Mesothelial cell of epicardium (in vitro differentiated cells): ENCODE measurements at places on chromosomes 6 and 20.

GRCh38 chr6:84260926-84261325 is 33.5 kb upstream of the CEP162 start:
- H3K4me3 ChIP-seq: no peak overlapping the region
- no peaks in the 10 kb centered on the region for H3K27me3 ChIP-seq
- DNase-seq: no peak
- no peak overlapping the region for H3K27ac ChIP-seq
- peaks cover 17% of the 10 kb centered on the region for H3K4me1 ChIP-seq

DNA sequence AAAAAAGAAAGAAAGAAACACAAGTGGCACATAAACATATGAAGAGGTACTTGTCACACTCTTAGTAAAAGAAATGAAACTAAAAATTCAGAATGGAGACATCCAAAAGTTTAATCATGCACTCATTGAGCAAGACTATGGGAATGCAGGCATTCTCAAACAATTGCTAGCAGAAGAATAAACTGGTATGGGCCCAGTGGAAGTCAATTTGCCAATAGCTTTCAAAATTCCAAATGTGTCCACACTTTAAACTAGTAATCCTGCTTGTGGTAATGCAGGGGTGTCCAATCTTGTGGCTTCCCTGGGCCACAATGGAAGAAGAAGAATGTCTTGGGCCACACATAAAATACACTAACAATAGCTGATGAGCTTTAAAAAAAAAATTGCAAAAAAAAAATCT is 97.4 kb downstream of the EPB41L2 start:
- no peak for DNase-seq
- H3K27me3 ChIP-seq: no peaks in the 10 kb centered on the region
- no peak overlapping the region for H3K4me3 ChIP-seq
- H3K4me1 ChIP-seq: peaks cover 23% of the 10 kb centered on the region
- H3K36me3 ChIP-seq: no peaks in the 10 kb centered on the region

GRCh38 chr6:147774856-147775255 is 266.4 kb downstream of the SAMD5 start:
- DNase-seq: no peak
- H3K4me1 ChIP-seq: peaks cover 9% of the 10 kb centered on the region
- no peak overlapping the region for H3K27ac ChIP-seq
- H3K4me3 ChIP-seq: no peak overlapping the region
- H3K27me3 ChIP-seq: no peaks in the 10 kb centered on the region

DNA sequence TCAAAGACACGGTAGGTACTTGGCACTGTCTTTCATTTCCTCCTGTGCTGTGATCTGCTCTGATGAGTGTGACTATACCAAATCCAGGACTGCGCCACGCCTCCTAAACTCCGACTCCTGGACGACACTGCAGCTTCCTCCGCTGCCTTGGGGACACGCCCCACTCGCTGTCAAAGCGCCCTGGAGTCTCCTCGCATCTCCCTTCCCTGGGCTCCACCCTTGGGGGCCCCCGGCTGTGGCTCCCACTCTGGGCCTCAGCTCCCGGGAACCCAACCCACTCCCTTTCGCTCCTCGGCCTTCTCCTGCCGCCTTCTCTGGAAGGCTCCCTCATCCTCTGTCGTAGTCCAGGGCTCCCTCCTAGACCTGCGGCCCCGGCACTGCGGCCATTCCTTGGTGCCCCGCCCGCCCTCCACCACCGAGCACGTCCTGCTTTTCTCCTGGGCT is 61.2 kb downstream of the RSPH3 start:
- H3K36me3 ChIP-seq: peaks cover 12% of the 10 kb centered on the region
- H3K27me3 ChIP-seq: no peaks in the 10 kb centered on the region
- H3K27ac ChIP-seq: peak overlapping the region; percentile 12
- H3K4me1 ChIP-seq: peaks cover 7% of the 10 kb centered on the region

DNA sequence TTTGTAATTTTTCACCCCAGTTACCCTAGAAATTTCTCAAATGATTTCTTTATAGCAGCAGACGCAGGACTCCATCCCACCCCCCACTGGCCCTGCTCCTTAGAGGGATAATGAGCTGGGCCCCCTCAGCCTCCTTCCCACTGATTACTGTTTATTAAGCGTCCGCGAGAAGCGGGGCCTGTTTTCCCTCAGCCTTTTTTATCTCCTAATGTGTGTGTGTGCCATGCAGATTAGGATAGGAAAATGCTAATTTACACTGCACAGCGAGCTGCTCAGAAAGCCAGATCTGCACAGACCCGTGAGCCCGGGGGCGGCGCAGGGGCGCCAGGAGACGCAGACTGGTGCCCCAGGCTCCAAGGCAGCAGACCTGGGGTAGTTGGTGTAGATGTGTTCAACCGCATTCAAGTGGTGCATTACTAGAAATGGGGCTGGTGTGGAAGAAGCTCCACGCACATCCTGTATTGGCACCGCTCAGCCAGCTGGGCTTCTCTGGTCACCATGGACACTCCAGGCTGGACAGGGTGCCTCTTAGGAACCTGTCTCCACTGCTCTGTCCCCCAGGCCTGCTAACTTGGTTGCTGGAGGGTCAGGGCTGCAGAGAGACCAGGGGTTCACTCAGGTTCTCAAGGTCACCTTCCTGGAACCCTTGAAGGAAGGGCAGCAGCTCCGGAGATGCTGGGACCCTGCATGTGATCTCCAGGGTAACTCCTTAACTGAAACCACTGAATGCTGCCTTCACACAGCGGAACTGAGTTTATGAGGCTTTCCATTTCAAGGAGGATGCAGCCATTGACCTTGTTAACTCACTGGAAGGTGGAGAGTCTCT is 256.3 kb downstream of the ERMARD start:
- H3K27me3 ChIP-seq: peaks cover 7% of the 10 kb centered on the region
- H3K27ac ChIP-seq: no peak overlapping the region
- peaks cover 5% of the 10 kb centered on the region for H3K36me3 ChIP-seq
- no peak for DNase-seq
- H3K4me1 ChIP-seq: peaks cover 13% of the 10 kb centered on the region
- H3K4me3 ChIP-seq: no peak overlapping the region

GRCh38 chr6:117346142-117346930 is 79.4 kb downstream of the ROS1 start:
- H3K27me3 ChIP-seq: peaks cover 23% of the 10 kb centered on the region
- no peak overlapping the region for H3K4me3 ChIP-seq
- H3K36me3 ChIP-seq: no peaks in the 10 kb centered on the region
- no peak for DNase-seq
- no peaks in the 10 kb centered on the region for H3K4me1 ChIP-seq

GRCh38 chr6:42550277-42550676 is 13.6 kb upstream of the UBR2 start:
- no peak for DNase-seq
- H3K4me3 ChIP-seq: no peak overlapping the region

DNA sequence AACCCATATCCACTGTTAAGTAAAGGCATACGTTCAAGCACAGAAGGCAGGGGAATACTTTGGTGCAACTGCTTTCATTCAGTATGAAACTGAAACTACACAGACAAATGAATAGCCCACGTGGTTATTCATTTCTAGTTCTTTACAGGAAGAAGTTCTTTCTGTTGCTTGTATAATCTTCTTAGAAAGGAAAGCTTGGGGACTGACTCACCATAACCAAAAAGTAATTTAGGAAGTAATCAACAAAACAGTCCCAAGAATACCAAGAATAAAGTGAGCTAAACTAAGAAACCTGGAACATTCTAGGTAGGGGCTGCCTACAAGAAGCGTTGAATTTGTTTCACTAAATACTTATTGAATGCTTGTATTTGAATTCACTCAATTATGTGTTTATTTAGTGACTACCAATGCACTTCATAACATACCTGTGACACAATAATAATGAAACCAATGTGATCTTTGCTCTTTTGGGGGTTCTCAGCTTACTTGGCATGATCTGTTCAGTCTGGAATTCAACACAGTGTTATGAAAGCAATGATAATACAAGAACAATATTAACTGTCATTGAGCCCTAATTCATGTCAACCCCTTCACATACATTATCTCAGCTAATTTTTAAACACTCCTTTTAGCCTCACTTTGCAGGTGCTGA is 25.1 kb upstream of the KIAA0408 start:
- H3K27ac ChIP-seq: no peak overlapping the region
- no peak for DNase-seq
- H3K4me3 ChIP-seq: no peak overlapping the region
- peaks cover 6% of the 10 kb centered on the region for H3K27me3 ChIP-seq
- H3K4me1 ChIP-seq: no peaks in the 10 kb centered on the region
- H3K36me3 ChIP-seq: no peaks in the 10 kb centered on the region

DNA sequence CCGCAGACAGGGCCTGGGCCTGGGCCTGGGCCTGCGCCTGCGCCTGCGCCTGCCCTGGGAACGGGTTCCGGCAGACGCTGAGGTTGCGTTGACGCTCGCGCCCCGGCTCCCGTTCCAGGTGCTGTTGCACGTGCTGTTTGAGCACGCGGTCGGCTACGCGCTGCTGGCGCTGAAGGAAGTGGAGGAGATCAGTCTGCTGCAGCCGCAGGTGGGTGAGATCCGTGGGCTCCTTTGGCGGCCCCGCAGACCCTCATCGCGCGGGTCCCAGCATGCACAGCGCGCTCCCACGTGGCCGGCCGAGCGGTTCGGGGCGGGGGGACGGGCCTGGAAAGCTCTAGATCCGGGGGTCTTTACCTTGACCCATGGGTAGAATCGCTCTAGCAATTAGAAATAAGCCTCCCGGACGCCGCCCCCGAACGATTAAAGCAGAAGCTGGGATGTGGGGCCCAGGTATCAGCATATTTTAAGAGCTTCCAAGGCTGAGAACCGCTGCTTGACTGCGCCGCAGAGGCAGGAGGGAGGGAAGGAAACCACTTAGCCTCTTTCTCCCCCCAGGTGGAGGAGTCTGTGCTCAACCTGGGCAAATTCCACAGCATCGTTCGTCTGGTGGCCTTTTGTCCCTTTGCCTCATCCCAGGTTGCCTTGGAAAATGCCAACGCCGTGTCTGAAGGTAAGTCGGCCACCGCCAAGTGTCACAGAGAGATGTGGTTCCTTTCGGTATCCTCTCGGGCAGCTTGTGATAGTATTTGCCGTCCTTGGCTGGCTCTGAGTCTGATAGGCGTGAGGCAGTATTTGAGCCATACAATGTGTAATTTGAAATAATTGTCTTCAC is 508 bp downstream of the NOP56 start:
- H3K36me3 ChIP-seq: peaks cover 27% of the 10 kb centered on the region
- peak overlapping the region; percentile 95 for H3K27ac ChIP-seq
- peaks cover 18% of the 10 kb centered on the region for H3K4me1 ChIP-seq
- peak overlapping the region; percentile 87 for H3K4me3 ChIP-seq
- DNase-seq: no peak

- H3K36me3 ChIP-seq: no peaks in the 10 kb centered on the region
- peaks cover 8% of the 10 kb centered on the region for H3K4me1 ChIP-seq
- no peak overlapping the region for H3K4me3 ChIP-seq
- no peak for DNase-seq
These were observed 610.5 kb upstream of the MAN1A1 start for GRCh38 chr6:119960036-119960435.

- DNase-seq: no peak
- H3K4me1 ChIP-seq: peaks cover 6% of the 10 kb centered on the region
- H3K4me3 ChIP-seq: no peak overlapping the region
- H3K27me3 ChIP-seq: no peaks in the 10 kb centered on the region
- H3K36me3 ChIP-seq: peaks cover 17% of the 10 kb centered on the region
These were observed 178.9 kb downstream of the FUT9 start for GRCh38 chr6:96194675-96195074.

GRCh38 chr6:157244780-157245179 is 78.5 kb downstream of the TMEM242 start:
- DNase-seq: no peak
- peaks cover 2% of the 10 kb centered on the region for H3K36me3 ChIP-seq
- H3K4me1 ChIP-seq: peaks cover 18% of the 10 kb centered on the region
- H3K4me3 ChIP-seq: no peak overlapping the region
- no peak overlapping the region for H3K27ac ChIP-seq

DNA sequence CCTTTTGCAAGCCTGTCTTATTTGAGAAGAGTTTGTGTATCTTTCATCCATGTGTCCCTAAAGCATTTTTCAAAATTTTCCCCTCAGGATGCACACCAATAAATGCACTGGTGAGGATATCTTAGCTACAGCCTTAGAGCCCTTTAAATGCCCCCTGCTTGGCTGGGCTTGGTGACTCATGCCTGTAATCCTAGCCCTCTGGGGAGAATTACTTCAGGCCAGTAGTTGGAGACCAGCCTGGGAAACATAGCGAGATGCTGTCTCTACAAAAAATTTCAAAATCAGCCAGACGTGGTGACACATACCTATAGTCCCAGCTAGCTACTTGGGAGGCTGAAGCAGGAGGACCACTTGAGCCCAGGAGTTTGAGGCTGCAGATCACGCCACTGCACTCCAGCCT is 33.8 kb upstream of the PLCB4 start:
- H3K27me3 ChIP-seq: no peaks in the 10 kb centered on the region
- H3K4me3 ChIP-seq: no peak overlapping the region
- no peaks in the 10 kb centered on the region for H3K4me1 ChIP-seq
- no peak overlapping the region for H3K27ac ChIP-seq

DNA sequence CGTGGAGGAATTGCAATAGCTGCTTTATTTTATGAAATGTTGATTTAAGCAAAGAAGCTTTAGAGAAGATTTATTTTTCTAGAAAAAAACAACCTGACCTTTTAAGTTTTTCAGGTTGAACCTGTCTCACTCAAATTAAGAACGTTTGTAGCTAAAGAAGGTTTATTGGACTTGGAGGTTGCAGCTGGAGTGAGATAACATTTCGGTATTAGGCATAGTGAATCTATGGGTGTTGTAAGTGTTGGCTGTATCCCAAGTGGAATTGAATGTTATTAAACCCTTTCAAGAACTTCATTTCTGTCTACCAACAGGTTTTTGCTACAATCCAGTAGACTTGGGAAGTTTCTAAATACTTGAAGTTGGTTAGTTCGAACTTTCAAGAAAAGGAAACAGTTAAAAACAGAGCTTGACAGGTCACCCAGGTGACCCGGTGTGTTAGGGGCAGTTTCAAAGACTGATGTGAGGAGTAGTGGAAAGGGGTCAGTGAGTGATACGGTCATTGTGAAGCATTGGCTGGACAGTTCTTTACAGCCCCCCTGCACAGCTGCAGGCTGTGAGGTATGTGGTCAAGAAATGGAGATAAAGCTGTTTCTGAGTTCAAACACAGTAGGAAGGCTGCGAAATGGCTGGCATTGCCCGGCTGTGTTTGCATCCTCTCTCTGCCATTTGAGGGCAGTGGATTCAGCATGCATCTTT is 2.4 kb upstream of the TBCC start:
- peaks cover 3% of the 10 kb centered on the region for H3K36me3 ChIP-seq
- H3K27me3 ChIP-seq: no peaks in the 10 kb centered on the region
- H3K4me1 ChIP-seq: peaks cover 35% of the 10 kb centered on the region
- H3K4me3 ChIP-seq: peak overlapping the region; percentile 100
- peak overlapping the region; percentile 5 for H3K27ac ChIP-seq

GRCh38 chr20:62965363-62965771 is 12.9 kb downstream of the SLC17A9 start:
- H3K4me1 ChIP-seq: peaks cover 4% of the 10 kb centered on the region
- H3K27ac ChIP-seq: no peak overlapping the region
- H3K4me3 ChIP-seq: no peak overlapping the region
- DNase-seq: no peak
